ENCODE measurements at places on chromosomes 5 and 9.

DNA sequence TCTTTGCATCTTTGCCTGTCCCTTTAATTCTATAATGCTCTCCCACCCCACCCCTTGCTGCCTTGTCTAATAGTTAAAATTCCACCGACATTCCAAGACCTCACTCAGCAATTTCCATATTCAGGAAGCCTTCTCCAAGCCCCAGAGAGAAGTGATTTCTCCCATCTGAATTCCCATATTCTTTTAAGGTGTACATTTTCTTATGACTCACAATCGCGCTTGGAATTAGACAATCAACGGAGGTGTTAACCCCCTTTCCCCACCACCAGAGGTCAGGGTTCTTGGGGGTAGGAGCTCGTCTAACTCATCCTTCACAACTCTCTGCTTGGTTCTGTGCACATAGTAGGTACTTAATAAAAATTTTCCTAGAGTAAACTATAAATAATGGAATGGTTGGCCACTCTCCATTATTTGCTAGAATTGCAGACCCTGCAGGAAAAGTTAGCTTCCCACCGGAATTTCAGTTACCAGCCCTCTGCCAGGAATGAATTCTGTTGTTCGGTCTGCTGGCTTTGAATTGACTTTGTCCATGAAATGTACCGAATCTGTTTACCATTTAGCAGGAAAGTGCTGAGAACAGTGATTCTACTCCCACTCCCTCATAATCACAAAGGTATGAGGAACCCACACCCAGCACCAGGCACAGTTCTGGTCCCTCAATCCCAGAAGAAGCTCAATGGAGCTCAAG lies 5.0 kb downstream of the KCNIP1 start:
- DNase-seq = no peak

DNA sequence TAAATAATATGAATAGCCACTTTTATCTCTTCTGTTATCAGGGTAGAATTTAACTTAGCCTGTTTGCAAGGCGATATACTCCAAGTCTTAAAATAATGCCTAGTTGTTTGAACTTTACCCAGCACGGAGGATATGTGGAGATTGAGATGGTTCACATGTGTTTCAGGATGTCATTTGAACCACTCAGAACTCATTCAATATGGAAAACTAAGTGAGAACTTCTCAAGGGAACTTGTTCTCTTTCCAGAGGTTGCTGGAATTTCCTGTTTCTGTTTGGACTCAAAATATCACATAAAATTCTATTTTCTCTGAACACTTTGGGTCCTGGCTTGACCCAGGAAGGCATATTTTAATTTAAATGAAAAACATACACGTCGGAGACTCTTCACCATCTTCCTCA lies 139.1 kb upstream of the MYO10 start:
- DNase-seq = no peak

- no peak for DNase-seq
Observed at GRCh38 chr9:38039090-38039906, 29.7 kb downstream of the SHB start.

DNA sequence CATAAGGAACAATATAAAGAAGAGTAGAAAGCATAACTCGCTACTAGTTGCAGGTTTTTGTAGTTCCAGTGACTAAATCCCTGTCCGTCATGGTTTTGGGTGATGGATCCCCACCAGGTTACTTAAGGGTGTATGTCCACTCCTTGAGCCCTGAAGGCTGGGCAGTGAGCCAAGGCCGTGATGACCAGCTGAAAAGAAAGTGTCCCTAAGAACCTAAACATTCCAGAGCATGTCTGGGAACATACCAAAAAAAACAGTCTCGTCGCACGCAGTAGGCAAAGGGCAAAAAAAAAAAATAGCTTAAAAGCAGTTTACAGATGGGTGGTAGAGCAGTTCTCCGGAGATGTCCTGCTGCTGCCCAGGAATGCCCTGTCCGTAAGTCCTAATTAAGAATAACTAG lies 21.4 kb upstream of the SNAPC3 start:
- no peak for DNase-seq

DNA sequence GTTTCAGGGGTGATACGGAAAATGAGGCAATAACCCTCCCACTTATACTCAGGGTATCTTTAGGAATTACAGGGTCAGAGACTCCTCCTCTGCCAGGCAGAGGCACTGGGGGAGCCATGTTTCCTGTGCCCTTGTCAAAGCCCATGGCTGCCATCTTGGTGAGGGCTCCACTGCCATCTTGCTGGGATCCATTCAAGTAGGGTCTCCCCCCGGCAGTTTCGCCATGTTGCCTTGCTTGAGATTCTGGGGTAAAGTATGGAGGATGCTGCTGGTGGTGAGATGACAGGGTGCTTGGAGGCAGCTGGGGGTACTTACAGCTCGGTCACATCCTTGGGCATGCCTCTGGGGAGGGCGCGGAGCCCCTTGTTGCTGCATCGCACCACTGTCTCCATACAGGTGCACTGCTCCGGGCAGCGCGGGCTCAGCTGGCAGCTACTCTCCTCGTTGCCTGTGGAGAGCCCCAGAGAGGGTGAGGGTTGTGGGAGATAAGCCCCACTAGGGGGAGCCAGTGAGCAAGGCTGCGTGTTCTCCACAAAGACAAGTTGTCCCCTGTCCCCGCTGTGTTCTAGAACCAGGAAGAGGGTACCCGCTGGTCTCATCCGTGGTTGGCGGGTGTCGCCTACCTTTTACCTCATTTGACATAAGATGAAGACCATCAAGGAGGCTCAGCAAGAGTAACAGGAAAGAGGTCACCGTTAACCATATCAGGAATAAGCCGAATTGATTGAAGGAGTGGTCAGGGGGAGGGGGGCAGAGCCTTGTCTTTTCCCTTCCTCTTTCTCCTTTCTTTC lies 169.0 kb upstream of the PANK3 start:
- peak; percentile 55 for DNase-seq

DNA sequence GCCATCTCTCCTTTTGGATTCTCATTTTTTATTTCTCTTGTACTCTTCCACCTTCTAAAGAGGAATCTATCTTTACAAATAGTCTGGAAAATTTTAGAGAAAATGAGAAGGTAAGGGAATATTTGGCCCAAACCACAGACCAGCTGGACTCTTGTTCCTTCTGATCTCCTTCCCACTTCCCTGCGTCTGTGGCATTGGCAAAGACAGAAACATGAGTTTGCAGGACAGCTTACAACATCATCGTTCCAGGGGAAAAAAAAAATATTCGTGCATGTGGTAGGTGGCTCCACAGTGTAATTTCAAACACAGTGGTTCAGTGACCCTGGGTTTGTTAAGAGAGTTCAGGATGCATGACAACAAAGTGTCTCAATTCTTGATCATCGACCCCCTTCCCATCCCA lies 755.0 kb downstream of the DNAH5 start:
- no peak for DNase-seq

DNA sequence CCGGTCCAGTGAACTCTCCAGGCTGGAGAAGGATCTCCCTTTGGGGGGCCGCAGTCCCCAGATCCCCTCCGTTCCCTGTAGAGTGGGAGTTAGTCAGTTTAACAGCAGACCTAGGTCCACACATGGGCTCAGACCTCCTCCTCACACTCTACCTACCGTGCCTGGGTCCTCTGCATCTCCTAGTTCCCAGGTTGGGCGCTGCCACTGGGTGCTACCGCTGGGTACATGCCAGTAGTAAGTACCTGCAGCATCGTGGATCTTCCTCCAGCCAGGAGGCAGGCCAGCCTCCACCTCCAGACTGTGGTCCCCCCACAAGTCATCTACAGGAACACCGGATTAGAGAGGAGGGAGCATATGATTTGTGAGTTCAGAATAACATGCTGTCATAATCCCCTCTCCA lies 802 bp downstream of the APBB3 start:
- no peak for DNase-seq

GRCh38 chr9:120929229-120929791 lies 2.7 kb upstream of the TRAF1 start:
- no peak for DNase-seq
